ENCODE measurements at places on chromosomes 6 and 20. TPM values are rescaled to one million over a fixed set of nuclear protein-coding genes. Genes with fewer than 3 reads are reported as not detected.
A peak's percentile ranks its signal among the peaks of the same experiment; 100 is the strongest.

DNA sequence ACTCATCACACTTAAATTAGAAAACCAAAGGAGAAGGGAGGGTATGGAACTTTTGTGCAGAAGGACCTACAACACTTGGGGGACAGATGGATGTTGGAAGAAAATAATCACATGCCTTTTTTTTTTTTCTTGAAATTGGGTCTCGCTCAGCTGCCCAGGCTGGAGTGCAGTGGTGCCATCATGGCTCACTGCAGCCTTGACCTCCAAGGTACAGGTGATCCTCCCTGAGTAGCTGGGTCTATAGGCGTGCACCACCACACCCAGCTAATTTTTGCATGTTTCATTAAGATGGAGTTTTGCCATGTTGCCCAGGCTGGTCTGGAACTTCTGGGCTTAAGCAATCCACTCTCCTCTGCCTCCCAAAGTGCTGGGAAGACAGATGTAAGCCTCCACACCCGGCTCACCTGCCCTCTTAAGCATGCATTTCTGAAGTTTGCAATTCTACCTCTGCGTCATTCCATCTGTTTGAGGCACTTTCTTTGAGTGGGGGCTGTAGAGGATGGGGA lies 370.8 kb upstream of the JARID2 start:
- no peak for DNase-seq

CCN5 gene
- 57.9 TPM for total RNA-seq

GRCh38 chr6:27871924-27872638 lies 40.1 kb downstream of the OR2B2 start:
- DNase-seq = peak; percentile 93

PLCB1 gene
- 16.2 TPM for total RNA-seq

- DNase-seq = no peak
These were observed 105.1 kb downstream of the ATG5 start for GRCh38 chr6:106220485-106220884.

RCAN2 gene
- total RNA-seq = 7.1 TPM

DNA sequence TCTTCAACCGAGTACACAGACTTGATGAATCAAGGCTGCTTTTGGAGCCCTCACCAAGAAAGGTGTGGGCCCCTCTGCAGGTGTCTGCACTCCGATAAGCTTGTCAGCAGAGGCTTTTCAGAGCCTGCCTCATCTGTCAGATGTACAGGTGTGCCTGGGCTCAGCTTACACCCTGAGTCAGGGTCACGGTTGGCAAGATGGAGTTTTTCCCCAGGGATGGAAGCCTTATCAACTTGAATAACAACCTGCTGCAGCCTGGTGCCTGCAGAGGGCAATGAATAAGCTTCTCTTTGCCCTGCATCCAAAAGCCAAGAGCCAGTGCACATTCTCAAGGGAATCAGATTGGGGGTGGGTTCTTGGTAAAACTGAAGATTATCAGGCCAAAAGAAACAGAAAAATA lies 427.1 kb downstream of the CD83 start:
- no peak for DNase-seq

DNA sequence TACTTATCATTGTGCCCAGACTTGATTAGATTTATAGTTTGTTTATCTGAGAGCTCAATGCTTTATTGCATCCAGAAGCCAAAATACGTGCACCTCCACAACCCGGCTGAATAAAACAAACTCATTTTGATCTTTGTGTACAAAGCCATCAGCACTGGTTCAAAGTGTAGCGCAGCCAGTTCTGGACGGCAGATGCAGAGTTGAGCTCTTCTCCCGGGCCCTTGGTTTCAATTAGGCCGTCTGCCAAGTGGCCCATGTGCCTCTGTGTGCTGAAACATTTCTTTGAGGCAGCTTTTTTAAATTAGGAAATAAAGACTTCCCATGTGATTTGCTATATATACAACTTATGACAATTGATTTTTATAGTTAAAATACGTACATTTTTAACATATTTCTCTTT lies 96.2 kb upstream of the RSPO3 start:
- DNase-seq = peak; percentile 16

DNA sequence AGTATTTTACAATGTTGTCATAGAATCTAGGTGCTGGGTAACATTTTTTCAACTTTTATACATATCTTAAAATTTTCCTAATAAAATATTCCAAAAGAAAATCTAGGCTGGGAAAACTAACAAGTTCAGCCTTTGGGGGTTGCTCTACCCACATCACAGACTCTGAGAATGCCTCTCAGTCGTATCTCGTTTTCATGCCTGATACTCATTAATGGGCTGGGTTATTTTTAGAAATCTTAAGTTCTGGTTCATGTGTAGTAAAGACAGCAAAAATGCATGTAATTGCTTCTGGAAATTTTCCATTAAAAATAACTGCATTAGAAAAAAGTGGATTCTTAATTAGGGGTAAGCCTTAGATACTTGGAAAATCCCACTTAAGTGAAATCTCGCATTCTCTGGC lies 149.3 kb downstream of the SLC24A3 start:
- no peak for DNase-seq

TMEM200A gene
- total RNA-seq = 0.23 TPM

ARMH2 gene
- not detected for total RNA-seq

SLPI gene
- total RNA-seq = 584 TPM

DNA sequence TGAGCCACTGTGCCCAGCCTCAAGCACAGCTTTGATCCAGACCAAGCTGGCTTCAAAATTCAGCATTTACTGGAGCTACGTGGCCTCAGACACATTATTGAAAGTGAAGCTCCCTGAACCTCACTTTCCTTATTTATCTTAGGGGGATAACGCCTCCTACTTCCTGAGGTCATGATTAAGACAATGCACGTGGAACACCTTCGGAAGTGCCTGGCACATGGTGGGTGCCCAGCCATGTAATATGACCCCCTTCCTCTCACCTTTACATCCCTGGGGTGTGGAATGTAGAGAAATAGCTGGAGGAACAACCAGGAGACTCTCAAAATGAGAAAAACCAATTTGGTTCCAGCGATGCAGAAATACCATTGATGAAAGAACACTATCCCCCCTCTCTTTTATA lies 1.6 kb upstream of the CLPS start:
- DNase-seq = no peak

GRCh38 chr20:37257988-37258387 lies 3.6 kb downstream of the GHRH start:
- no peak for DNase-seq

GGTLC1 gene
- total RNA-seq = not detected

APOBEC2 gene
- total RNA-seq = not detected

DNA sequence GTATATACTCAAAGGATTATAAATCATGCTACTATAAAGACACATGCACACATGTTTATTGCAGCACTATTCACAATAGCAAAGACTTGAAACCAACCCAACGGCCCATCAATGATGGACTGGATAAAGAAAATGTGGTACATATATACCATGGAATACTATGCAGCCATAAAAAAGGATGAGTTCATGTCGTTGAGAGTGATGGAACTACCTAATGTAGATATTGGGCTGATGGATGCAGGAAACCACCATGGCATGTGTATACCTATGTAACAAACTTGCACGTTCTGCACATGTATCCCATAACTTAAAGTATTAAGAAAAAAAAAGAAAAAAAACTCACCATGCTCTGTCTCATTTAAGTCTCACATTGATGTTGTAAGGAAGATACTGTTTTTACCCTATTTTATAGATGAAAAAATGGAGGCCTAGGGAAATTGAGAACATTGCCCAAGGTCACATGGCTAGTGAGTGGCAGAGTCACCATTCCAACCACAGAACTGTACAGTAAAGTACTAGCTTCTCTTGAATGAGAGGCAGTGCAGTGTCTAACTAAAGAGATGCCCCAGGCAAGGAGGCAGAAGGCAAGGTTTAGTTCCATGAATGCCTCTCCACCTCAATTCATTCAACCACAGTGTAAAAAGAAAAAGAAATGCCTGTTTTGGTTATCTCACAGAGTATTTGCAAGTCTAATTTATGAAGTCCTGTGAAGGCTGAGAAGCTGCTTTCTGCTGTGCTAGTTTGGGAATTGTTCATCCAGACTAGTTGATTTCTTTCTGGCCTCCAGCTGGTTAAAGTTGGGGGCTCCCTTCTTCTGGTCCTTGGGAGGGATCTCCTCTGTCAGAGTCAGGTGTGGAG lies 68.2 kb downstream of the FIG4 start:
- DNase-seq = no peak

WFDC5 gene
- total RNA-seq = 376 TPM

GRCh38 chr20:2602046-2602735 lies 50.2 kb upstream of the NOP56 start:
- no peak for DNase-seq

C20orf202 gene
- 1.4 TPM for total RNA-seq

DNA sequence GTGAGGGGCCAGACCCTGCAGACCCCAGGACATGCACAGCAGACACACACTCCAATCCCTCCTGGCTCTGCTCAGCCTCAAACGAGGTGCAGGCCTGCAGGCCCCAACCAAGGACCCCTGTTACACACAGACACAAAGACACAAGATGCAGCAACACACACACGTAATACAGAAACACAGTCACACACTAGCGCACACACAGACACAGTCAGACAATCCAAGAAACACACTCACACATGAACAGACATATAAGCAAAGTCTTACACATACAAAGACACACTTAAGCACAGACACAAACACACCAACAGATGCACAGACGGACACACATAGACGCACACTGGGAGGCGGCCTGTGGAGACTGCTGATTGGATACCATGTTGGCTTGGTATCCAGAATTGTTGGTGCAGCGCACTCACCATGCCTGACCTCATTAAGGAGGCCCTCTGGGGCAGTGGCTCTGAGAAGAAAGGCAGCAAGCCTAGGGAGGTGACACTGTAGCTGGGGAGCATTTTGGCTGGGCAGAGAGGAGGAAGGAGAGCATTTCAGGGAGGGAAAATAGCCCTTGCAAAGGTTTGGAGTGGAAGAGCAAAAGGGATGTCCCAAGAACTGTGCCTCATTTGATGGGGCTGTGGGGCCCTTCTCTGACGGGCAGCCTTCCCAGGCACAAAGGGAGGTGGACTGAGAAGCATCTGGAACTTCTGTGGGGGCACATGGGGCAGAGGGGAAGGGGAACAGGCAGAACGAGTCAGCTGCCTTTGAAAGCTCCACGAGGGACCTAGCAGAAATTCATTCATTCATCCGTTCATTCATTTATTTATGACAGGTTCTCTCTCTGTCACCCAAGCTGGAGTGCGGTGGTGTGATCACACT lies 1.4 kb upstream of the HSPA12B start:
- no peak for DNase-seq

DNA sequence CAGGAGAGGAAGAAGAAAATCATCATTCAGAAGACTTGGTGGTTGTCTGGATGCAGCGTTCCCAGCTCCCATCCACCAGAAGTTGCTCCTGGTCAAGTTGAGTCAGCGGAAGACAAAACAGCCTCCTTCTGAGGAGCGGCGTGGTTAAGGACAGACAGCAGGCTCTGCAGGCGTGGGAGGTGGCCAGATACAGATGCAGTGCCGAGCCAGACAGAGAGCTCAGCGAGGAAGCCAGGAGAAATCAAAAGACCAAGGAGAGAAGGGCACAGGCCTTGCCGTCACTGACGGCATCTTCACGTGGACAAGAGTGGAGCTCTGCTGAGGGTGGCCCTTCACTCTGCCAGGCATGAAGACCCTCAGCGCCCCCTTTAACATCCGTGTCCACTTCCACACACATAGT lies 158.5 kb downstream of the THBS2 start:
- DNase-seq = no peak

UST gene
- total RNA-seq = 12.2 TPM

- DNase-seq = no peak
These were observed 408.6 kb downstream of the PREX1 start for GRCh38 chr20:48419173-48419572.

DNA sequence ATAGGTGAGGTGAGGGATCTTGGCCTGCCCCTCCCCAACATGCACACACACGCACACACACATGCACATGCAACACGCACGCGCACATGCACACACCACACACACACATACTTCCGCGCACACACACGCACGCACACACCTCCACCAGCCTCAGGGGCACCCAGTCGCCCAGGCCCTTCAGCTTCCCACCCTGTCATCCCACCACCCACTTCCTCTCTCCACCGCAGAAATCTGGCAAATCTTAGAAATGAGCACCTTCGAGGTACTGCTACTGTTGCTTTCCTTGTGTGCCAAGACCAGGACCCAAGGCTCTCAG lies 1.2 kb downstream of the SPDEF start:
- no peak for DNase-seq

- DNase-seq = no peak
These were observed 1.9 kb downstream of the SLC32A1 start for GRCh38 chr20:38725931-38726803.

DNA sequence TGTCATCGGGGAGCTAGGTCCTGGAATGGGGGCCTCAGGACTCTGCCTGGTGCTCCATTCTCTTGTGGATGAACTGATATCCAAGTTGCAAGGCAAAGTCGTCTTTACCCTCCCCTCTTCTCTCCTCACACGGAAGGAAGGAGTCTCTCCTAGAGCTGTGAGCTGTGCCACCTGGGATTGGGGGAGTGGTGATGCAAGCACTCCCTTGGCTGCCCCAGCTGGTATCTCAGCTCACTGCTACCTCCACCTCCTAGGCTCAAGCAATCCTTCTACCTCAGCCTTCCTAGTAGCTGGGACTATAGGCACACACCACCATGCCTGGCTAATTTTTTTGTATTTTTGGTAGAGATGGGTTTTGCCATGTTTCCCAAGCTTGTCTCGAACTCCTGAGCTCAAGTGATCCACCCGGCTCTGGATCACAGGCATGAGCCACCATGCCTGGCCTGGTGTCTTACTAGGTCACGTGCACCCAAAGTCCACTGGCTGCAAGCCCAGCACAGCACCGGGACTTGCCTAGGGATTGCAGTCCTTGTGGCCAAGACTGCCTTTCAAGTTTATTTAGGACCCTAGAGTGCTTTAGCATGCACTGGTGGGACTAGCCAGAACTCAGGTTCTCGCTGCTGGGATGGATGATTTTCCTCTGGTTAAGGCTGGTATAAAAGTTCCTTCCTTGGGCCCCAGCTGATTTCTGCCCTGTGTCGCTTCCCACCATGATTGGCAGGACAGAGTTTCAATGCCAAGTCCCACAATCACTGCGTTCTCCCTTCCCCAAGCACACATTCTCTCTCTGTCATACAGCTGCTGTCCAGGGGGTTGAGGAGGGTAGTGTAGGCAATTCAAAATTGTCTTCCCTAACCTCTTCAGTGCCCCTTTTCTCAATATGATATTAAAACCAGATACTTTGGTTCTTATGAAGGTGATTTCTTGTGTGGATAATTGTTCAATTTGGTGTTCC lies 33.5 kb downstream of the SMAP1 start:
- DNase-seq = no peak

GRCh38 chr6:37160922-37161778 lies 8.8 kb upstream of the PIM1 start:
- DNase-seq = no peak

GRCh38 chr20:51366155-51366886 lies 176.2 kb downstream of the NFATC2 start:
- DNase-seq = peak; percentile 71

- DNase-seq = no peak
These were observed 133.5 kb downstream of the MAN1A1 start for GRCh38 chr6:119215885-119216590.

DNA sequence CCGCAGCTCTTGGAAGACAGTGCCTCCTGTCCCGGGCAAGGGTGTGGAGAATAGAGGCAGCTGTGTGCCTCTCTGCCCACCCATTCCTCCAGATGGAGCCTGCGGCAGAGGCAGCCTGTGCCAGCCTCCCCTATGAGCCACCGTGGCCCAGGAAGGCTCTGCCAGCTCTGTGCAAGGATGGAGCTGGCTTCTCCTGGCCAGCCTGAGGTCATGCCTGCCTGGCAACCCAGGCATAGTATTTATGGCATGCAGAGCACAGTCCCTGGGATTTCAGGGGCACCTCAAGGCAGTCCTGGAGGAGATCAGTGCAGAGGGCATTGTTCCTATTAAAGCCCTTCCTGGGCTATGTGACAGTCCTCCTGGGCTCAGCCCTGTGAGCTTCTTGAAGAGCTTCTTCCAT lies 1.5 kb downstream of the EPB41L1 start:
- no peak for DNase-seq

TP53TG5 gene
- total RNA-seq = not detected

CST5 gene
- not detected for total RNA-seq
